Activated naive CD8-positive, alpha-beta T cell treated with anti-CD3 and anti-CD28 coated beads for 36 hours (primary cell): ENCODE measurements at places on chromosomes 13 and 19. TPM values are rescaled to one million over a fixed set of nuclear protein-coding genes. Genes with fewer than 3 reads are reported as not detected.

DNA sequence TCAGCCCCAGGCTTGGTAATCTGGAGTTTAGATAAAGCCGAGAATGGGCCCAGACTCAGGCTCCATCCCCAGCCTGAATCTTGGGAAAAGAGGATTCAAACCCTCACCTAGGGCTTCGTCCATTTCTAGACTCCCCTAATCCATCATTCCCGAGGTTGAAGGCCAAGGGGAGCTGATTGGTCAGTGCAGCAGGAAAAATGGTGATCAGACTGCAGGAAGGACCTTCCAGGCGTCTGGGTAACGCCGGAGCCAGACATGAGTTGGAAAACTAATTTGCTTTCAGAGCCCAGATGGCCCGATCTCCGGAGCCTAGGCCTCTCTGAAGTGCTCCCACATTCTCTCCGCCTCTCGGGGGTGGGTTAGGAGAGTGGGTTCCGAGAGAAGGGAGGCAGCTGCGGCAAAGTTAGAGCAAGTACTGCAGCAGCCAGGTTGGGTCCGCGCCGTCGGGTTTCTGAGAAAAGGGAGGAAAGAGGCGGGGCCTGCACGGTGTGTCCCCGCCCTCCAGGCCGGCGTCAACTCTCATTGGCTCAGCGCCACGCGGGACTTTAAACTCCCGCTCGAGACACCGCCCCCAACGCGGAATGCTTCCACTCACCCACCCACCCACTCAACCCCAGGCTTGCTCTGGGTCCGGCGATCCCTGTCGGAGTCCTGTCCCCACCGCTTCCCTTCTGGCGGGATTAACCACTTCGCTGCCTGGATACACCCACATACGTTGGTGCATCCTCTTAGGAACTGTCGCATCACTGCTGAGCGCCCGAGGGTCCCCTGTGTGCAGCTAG is 788 bp upstream of the RTBDN start:
- peak; percentile 32 for DNase-seq
- H3K27me3 ChIP-seq: peaks cover 91% of the 10 kb centered on the region
- H3K27ac ChIP-seq: no peak overlapping the region
- H3K36me3 ChIP-seq: no peaks in the 10 kb centered on the region
- peaks cover 19% of the 10 kb centered on the region for H3K4me1 ChIP-seq

DNA sequence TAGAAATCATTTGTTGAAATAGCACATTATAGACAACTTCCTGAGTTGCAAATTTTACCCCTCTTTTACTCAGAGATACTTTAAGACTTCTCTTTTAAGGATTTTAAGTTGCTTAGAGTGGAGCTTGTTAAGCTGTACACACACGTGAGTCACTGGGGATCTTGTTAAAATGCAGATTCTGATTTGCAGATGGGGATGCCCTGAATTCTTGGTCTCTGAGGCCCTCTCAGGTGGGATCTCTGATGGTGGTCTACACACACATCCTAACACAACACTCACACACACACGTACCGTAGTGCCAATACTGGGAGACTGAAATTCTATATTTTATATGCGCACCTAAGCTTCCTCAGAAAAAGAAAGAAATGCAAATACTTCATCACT is 788.3 kb downstream of the UQCRFS1 start:
- no peaks in the 10 kb centered on the region for H3K36me3 ChIP-seq
- DNase-seq: no peak
- H3K27me3 ChIP-seq: peaks cover 9% of the 10 kb centered on the region

The ZNF544 gene
- 51.6 TPM for total RNA-seq

DNA sequence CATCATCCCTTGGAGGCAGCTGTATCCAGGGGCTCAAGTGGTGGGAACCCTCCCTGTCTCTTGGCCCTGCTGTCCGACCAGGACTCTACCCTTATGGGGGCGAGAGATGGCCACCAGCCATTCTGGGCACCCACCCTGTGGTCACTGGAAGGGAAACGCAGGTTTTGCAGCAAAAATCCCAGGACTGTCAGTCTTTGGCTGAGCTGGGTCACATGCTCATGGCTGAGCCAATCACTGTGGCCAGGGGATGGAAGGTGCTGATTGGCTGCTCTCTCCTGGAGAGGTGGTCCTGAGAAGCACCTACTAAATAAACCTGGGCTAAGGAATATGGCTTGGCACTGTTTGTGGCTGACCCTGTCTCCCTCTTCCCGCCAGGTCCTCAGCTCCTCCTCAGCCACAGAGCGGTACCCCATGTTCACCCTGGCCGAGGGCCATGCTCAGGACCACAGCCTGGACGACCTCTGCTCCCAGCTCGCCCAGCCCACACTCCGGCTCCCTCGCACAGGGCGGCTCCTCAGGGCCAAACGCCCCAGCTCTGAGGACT is 8.9 kb downstream of the ATG4D start:
- no peaks in the 10 kb centered on the region for H3K27me3 ChIP-seq
- no peak overlapping the region for H3K4me3 ChIP-seq
- peak overlapping the region; percentile 94 for H3K27ac ChIP-seq

The MAST1 gene
- total RNA-seq: 1.2 TPM

The SOX1 gene
- total RNA-seq: not detected

DNA sequence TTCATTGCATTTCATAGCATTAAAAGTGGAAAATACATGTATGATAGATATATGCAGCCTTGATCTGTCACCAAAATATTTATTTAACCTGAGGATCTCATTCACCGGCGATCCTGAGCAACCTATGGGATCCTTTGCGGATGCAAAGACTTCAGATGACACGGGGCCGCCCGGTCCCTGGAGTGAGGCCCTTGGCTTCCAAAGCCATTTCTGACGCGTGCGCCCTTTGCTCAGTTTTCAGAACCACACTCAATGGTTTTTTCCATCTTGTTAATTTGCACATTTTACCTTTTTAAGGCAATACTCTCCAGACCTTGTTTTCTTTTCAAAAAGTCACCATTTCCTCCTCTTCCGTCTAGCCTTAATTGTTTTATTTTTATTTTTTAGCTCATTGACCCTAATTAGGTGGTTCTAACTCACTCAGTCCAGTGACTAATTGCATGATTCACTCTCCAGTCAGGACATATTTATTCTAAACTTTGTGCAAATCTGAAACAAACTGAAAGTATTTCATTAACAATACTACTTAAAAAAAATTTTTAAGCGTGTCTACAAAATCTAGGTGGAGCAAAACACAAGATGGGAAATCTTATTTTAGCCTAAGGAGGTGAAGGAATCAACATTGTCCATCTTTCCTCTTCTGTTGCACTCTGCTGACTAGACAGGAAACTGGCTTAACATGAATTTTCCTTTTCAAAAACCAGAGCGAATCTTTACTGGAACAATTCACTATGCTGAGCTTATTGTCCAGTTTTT is 47.9 kb downstream of the COL4A1 start:
- H3K27ac ChIP-seq: no peak overlapping the region
- H3K27me3 ChIP-seq: peaks cover 31% of the 10 kb centered on the region
- H3K36me3 ChIP-seq: peaks cover 2% of the 10 kb centered on the region
- DNase-seq: no peak

GRCh38 chr19:47280183-47280797 is 5.6 kb downstream of the INAFM1 start:
- peak; percentile 58 for DNase-seq
- H3K27me3 ChIP-seq: no peaks in the 10 kb centered on the region
- H3K36me3 ChIP-seq: peaks cover 9% of the 10 kb centered on the region
- H3K4me1 ChIP-seq: peaks cover 7% of the 10 kb centered on the region
- no peak overlapping the region for H3K27ac ChIP-seq
- no peak overlapping the region for H3K4me3 ChIP-seq

The IGFL1 gene
- not detected for total RNA-seq

The RPS15 gene
- 1,524 TPM for total RNA-seq

DNA sequence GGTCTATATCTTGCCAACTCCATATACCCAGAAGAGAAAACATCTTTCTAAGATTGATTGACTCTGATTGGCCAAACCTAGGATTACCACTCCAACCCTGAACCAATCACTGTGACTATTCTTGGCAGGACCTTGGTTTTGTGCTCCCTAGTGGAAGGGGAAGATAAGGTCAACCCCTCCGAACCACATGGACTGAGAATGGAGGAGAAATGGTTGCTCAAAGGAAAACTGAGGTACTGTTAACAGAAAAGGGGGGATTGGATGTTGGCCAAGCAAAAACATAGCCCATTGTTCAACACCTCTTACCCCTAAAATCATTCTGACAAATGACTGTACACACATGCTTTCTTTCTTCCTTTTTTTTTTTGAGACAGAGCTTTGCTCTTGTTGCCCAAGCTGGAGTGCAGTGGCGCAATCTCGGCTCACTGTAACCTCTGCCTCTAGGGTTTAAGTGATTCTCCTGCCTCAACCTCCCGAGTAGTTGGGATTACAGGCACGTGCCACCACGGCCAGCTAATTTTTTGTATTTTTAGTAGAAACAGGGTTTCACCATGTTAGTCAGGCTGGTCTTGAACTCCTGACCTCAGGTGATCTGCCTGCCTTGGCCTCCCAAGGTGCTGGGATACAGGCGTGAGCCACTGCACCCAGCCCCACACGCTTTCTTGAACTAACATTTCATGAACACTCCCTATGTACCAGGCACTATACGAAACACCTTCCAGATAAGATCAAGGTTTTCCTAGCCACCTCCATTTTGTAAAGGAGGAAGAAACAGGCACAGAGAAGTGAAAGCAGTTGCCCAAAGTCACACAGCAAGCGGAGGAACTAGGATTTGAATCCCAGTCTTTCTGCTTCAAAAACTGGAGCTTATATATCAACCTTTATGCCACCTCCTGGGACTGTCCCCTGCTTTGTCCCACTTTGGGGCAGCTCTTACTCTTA is 6.5 kb downstream of the MEIOSIN start:
- H3K27me3 ChIP-seq: no peaks in the 10 kb centered on the region
- no peak for DNase-seq
- H3K36me3 ChIP-seq: no peaks in the 10 kb centered on the region
- H3K4me1 ChIP-seq: no peaks in the 10 kb centered on the region
- no peak overlapping the region for H3K4me3 ChIP-seq

The CLEC17A gene
- 0.84 TPM for total RNA-seq

DNA sequence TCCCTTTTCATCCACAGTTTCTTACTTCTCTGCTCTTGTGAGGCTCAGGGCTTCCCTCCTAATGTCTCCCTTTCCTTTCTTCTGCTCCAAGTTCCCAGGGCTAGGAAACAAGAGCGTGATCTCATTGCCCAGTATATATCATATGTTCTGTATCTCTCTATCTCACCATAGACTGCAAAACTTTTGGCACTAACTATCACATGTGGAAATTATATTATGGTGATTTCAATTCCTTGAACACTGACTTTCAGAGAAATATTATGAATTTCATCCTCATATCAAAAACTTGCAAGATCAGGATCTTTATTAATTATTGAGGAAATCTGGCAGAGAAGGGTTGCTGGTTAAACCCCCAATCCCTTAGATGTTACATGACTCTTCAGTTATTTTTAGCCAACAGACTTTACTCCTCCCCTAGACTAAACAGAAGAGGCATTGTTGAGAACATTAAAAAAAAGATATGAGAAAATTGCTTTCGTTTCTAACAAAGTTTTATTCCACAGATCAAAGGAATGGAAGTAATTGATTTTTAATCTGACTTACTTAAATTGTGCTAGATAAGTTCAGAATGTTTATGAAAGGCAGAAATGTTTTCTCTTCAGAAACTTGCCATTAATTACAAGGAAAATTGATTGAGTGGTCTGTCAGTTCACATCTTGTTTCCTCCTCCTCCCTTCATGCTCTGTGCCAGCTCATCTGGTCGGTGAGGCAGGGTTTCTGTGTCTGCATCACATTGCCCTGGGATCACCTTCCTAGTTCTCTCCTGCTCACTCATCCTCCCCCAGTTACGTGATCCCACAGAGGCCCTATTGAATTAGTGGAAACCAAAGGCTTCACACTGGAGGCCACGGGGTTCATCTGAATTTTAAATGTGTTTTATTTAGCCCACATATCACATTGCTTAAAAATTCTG is 378.5 kb downstream of the LMO7 start:
- DNase-seq: no peak
- no peaks in the 10 kb centered on the region for H3K27me3 ChIP-seq
- no peaks in the 10 kb centered on the region for H3K36me3 ChIP-seq
- no peak overlapping the region for H3K4me3 ChIP-seq

The ADM5 gene
- 12.0 TPM for total RNA-seq

DNA sequence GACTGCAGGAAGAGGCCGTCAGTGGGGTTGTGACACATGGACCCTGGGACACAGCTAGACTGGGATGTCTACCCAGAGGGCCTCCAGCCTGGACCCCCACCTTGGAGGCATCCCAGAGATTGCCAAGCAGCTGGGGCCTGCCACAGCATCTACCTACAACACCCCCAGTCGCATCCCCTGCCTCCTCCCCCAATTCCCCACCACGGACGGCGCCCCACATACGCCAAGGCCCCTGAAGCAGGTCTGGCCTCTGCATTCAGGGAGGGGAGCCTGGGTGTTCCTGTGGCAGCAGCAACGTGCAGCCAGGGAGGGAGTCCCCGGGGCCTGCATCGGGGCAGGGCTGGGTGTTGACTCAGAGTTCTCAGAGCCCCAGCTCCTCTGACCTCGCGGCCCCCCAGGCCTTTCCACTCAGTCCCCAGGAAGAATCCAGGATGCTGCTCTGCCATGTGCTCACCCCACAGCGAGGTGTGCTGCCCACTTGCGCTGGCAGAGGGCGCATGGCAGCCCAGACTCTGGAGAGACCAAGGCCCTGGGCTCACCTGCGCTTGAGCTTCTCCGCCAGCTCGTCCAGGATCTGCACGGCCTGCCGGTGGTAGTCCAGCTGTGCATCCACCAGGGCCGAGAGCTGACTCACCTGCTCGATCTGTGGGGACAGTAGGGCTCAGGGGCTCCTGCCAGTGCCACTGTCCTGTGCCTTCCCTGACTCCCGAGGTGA is 19.6 kb downstream of the MPND start:
- DNase-seq: no peak
- H3K4me1 ChIP-seq: peaks cover 5% of the 10 kb centered on the region
- H3K36me3 ChIP-seq: no peaks in the 10 kb centered on the region
- no peak overlapping the region for H3K4me3 ChIP-seq
- H3K27me3 ChIP-seq: no peaks in the 10 kb centered on the region
- no peak overlapping the region for H3K27ac ChIP-seq

DNA sequence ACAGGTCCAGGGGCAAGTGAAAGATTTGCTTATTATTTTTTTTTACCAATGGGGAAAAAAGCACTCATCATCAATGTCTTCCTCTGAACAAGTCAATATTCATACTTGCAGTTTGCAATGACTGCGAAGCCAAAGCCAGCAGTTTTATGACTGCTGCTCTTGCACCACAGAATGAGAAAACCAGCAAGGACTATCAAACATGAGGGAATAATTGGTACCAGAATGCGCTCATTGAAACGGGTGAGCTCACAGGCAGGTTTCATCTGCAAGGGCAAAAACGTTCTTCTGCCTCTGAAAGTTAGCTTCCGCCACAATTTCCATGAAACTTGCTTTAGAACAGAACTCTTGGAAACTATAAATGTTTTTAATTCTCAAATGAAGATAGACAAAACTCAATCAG is 5.5 kb downstream of the DLEU7 start:
- H3K27ac ChIP-seq: no peak overlapping the region
- DNase-seq: no peak
- H3K36me3 ChIP-seq: peaks cover 1% of the 10 kb centered on the region
- peaks cover 19% of the 10 kb centered on the region for H3K27me3 ChIP-seq
- no peaks in the 10 kb centered on the region for H3K4me1 ChIP-seq
- no peak overlapping the region for H3K4me3 ChIP-seq

GRCh38 chr19:42276821-42277220 is 7.8 kb downstream of the CIC start:
- H3K27ac ChIP-seq: no peak overlapping the region
- H3K4me3 ChIP-seq: no peak overlapping the region
- no peaks in the 10 kb centered on the region for H3K27me3 ChIP-seq
- no peak for DNase-seq
